Activated CD4-positive, CD25-positive, alpha-beta regulatory T cell (primary cell): ENCODE measurements at places on chromosomes 1 and 21.
A peak's percentile ranks its signal among the peaks of the same experiment; 100 is the strongest.

GRCh38 chr1:186409091-186409490, 33.5 kb downstream of the ODR4 start:
- DNase-seq = no peak

GRCh38 chr21:30468900-30469714, 11.1 kb downstream of the KRTAP19-1 start:
- DNase-seq = no peak

- peak; percentile 74 for DNase-seq
Measured at GRCh38 chr1:53393325-53393792, 65.5 kb upstream of the LRP8 start.

DNA sequence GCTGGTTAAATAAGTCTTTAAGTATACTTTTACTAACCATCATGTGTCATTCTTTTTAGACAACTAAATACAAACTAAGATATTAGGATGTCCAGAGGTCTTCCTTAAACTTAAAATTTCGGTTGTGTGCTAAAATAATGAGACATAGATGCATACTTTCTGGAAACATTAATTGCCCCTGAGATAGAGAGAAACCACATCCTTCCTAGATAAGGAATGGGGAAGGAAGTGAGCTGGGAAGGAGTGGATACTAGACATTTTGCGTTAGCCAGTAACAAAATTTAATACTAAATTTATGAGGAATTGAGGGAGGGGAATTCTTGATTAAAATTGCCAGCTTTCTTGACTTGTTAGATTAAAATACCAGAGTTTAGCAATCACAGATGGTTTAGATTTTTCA, 37.1 kb upstream of the PTGS2 start:
- no peak for DNase-seq

GRCh38 chr1:222792744-222793143, 22.1 kb upstream of the DISP1 start:
- DNase-seq = no peak

DNA sequence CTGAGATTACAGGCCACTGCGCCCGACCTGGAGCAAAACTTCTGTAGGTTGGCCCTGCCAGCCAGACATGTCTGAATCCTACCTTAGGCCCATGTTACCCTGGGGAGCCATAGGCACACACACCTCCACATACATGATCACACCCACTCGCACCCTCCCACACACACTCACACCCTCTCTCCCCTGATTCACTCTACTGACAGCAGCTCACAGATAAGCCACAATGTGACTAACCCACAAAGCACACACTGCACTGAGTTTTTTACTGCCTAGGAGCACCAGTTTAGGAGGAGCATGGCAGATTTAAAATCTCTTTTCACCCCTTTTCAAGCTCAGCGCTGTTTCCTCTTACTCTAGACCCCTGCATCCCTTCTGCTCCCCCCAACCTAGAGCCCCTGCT, 41.7 kb downstream of the SLC30A1 start:
- DNase-seq = no peak
